SK-MEL-5 (cell line): ENCODE measurements at places on chromosomes 5 and 9. TPM values are rescaled to one million over a fixed set of nuclear protein-coding genes. Genes with fewer than 3 reads are reported as not detected.

TAF11L5 gene
- total RNA-seq = not detected in 2 replicates

C5orf34 gene
- total RNA-seq = 13.9 and 14.5 TPM in 2 replicates

CCL27 gene
- total RNA-seq = not detected in 2 replicates

SOWAHA gene
- not detected in 2 replicates for total RNA-seq

SLC1A1 gene
- total RNA-seq = 1.4 and 1.6 TPM in 2 replicates

PCDHGA4 gene
- 1.4 and 1.6 TPM in 2 replicates for total RNA-seq

NRG2 gene
- total RNA-seq = 7.3 and 7.8 TPM in 2 replicates

LOX gene
- total RNA-seq = 0.08 and 0.58 TPM in 2 replicates

CRHBP gene
- total RNA-seq = not detected in 2 replicates

FOXD4L5 gene
- total RNA-seq = not detected in 2 replicates

FST gene
- 0.48 and 0.74 TPM in 2 replicates for total RNA-seq

ENTPD8 gene
- total RNA-seq = not detected in 2 replicates

PCDHB16 gene
- 0.55 and 0.75 TPM in 2 replicates for total RNA-seq

SLC2A8 gene
- 4.4 and 10.3 TPM in 2 replicates for total RNA-seq
